Heart left ventricle (tissue), 16 donors: ENCODE measurements at places on chromosomes 16 and 17. TPM values are rescaled to one million over a fixed set of nuclear protein-coding genes. Genes with fewer than 3 reads are reported as not detected.

GRCh38 chr16:4015275-4016004, 100.8 kb downstream of the ADCY9 start:
- no peak for DNase-seq
- H3K36me3 ChIP-seq = no peaks in the 10 kb centered on the region
- H3K4me3 ChIP-seq = no peak overlapping the region
- no peaks in the 10 kb centered on the region for H3K27me3 ChIP-seq
- no peak overlapping the region for H3K27ac ChIP-seq
- H3K4me1 ChIP-seq = no peaks in the 10 kb centered on the region

DNA sequence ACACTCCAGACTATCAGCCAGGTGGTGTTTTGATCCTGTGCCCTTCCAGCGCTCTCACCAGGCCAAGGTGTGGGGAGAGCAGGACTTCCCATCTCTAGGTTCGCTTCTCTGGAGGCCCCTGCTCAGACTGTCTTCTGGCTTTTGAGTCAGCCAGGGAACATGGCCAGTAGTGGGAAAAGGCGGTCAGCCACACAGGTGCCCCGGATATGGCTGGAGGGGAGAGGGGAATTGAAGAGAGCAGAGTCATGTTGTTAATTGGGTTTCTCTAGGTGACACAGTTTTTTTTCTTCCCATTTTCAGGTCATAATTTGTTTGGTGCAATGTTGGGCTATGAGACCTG, 1.5 kb downstream of the MINK1 start:
- peaks cover 54% of the 10 kb centered on the region for H3K4me1 ChIP-seq
- no peaks in the 10 kb centered on the region for H3K36me3 ChIP-seq
- no peak for DNase-seq
- peak overlapping the region; percentile 99 for H3K4me3 ChIP-seq

DNA sequence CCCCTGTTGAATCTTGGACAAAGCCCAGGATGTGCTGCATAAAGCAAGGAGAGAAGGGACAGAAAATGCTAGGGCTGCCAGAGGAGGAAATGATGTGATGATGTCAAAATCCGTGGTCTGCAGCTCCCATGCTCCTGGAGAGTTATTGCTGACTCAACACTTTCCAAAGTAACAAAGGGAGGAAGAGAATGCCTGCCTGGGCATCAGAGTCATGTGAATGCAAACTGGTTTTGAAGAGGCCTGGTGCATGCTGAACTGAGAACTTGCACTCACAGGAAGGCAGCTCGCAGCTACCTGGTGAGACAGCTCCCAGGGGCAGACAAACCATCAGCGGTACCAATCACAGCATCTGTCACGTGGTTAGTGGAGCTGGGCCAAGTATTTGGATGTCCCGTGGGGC, 2.8 kb downstream of the MARVELD3 start:
- H3K4me1 ChIP-seq = peaks cover 10% of the 10 kb centered on the region
- H3K27me3 ChIP-seq = peaks cover 43% of the 10 kb centered on the region
- DNase-seq = no peak
- no peak overlapping the region for H3K4me3 ChIP-seq
- no peak overlapping the region for H3K27ac ChIP-seq
- no peaks in the 10 kb centered on the region for H3K36me3 ChIP-seq

GRCh38 chr16:15855704-15856003, 1.2 kb downstream of the MYH11 start:
- H3K27ac ChIP-seq = no peak overlapping the region
- H3K36me3 ChIP-seq = no peaks in the 10 kb centered on the region
- peaks cover 16% of the 10 kb centered on the region for H3K4me1 ChIP-seq
- DNase-seq = no peak

DNA sequence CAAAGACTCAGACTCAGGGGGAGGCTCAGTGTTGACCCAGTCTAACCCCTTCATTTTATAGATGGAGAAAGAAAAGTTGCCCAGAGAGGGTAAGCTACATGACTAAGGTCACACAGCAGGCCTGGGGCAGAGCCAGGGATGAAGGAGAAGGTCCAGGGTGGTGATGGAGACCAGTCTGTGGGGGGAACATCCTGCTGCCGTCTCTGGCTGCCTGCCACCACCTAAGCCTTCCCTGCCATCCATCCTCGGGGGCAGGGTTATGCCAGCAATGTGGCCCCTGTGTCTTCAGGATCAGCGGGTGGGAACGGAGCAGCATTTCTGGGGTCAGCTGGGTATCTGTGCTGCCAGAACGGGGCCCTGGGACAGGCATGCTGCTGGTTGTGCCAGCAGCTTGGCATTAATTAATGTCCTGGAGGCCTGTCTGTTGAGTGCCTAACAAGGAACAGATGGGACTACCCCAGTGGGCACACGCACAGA, 5.5 kb downstream of the DOK4 start:
- DNase-seq = no peak
- H3K27ac ChIP-seq = peak overlapping the region; percentile 73
- peaks cover 59% of the 10 kb centered on the region for H3K4me1 ChIP-seq
- H3K4me3 ChIP-seq = no peak overlapping the region
- H3K36me3 ChIP-seq = no peaks in the 10 kb centered on the region
- H3K27me3 ChIP-seq = no peaks in the 10 kb centered on the region

Gene CCDC92B
- total RNA-seq = not detected

Gene MT1F
- not detected for total RNA-seq

DNA sequence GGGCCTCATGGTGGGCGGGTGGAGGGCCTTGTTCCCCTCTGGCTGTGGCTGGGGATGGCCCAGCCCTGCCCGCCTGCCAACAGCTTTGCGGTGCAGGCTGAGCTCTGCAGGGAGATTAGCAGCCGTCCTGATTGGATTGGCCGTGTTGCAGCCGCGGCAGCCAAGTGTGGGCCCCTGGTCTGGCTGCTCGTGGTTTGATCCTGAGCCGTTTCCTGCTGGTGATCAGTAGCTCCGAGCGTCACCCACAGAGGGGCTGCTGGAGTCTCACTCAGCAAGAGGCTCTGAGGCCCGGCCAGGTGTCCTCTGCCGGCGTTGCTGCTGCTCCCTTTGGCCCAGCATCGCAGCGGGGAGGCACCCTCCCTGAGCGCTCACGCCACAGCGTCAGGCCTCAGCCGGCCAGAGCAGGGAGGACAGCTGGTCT, 32.5 kb downstream of the BAIAP2 start:
- DNase-seq = no peak
- H3K4me3 ChIP-seq = no peak overlapping the region
- H3K36me3 ChIP-seq = no peaks in the 10 kb centered on the region
- peaks cover 11% of the 10 kb centered on the region for H3K4me1 ChIP-seq
- H3K27ac ChIP-seq = no peak overlapping the region

DNA sequence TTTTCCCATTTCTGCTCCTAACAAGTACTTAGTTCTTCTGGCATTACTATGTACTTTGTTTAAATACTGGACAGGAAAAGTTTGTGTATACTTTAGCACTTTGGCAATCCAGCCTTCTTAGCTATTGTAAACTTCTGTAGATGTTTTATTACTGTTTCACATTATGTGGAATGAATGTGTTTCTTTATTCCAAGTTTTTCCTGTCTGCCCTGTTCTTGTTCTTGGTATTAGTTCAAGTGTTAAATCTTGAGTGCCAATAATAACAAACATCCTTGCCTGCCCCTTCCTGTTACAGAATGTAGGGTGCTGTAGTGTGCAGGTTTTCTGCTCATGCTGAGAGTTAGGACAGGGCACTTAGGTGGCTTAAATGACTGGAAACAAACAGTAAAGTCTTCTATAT, 7.3 kb upstream of the CAPNS2 start:
- H3K4me1 ChIP-seq = no peaks in the 10 kb centered on the region
- no peak overlapping the region for H3K4me3 ChIP-seq
- peaks cover 6% of the 10 kb centered on the region for H3K36me3 ChIP-seq
- no peak for DNase-seq
- H3K27me3 ChIP-seq = no peaks in the 10 kb centered on the region
- no peak overlapping the region for H3K27ac ChIP-seq
